ENCODE measurements at places on chromosomes 3 and 15. TPM values are rescaled to one million over a fixed set of nuclear protein-coding genes. Genes with fewer than 3 reads are reported as not detected.

The SHC4 gene
- 0.30 TPM for total RNA-seq

The OR5AC2 gene
- not detected for total RNA-seq

The CLDN1 gene
- total RNA-seq, result 11.3 TPM

The AGBL1 gene
- total RNA-seq, result not detected

The GOLGA6A gene
- total RNA-seq, result not detected

The CFAP20DC gene
- 3.3 TPM for total RNA-seq

The CCDC51 gene
- 18.2 TPM for total RNA-seq

The SAMMSON gene
- total RNA-seq, result not detected

The ACTC1 gene
- not detected for total RNA-seq

The IL17RC gene
- 28.7 TPM for total RNA-seq

The PCOLCE2 gene
- not detected for total RNA-seq

The LMAN1L gene
- not detected for total RNA-seq

The UBXN7 gene
- 5.9 TPM for total RNA-seq

The ERC2 gene
- total RNA-seq, result 0.13 TPM

The PPM1M gene
- 6.5 TPM for total RNA-seq

The CPLX3 gene
- not detected for total RNA-seq

The SLC26A6 gene
- total RNA-seq, result 24.5 TPM

The APEH gene
- total RNA-seq, result 74.4 TPM

The DNAH12 gene
- under 0.01 TPM for total RNA-seq

The RYR3 gene
- total RNA-seq, result not detected

The TRIM71 gene
- total RNA-seq, result not detected

The FEZF2 gene
- total RNA-seq, result not detected

The SLC51A gene
- total RNA-seq, result not detected

The GOLGA8T gene
- total RNA-seq, result not detected

The GNAT1 gene
- total RNA-seq, result not detected

The ADIPOQ gene
- not detected for total RNA-seq

The IMPG2 gene
- total RNA-seq, result 0.07 TPM

The LRTM1 gene
- not detected for total RNA-seq

The PAQR5 gene
- not detected for total RNA-seq

The TICRR gene
- 6.0 TPM for total RNA-seq

The THRB gene
- total RNA-seq, result 0.39 TPM

The ARL6 gene
- total RNA-seq, result 8.5 TPM

The DUOX1 gene
- not detected for total RNA-seq

The BBS4 gene
- total RNA-seq, result 42.6 TPM

The TIMP4 gene
- 0.98 TPM for total RNA-seq

The CSPG5 gene
- not detected for total RNA-seq

The SLC24A5 gene
- total RNA-seq, result not detected

The CASR gene
- total RNA-seq, result not detected

The FANCD2OS gene
- not detected for total RNA-seq

The ERICH6 gene
- not detected for total RNA-seq
